Right forelimb (tissue), 1 donor: ENCODE measurements at places on chromosomes 5 and 9.
A peak's percentile ranks its signal among the peaks of the same experiment; 100 is the strongest.

- no peak for DNase-seq
These were observed 32.8 kb upstream of the PUM3 start for GRCh38 chr9:2876726-2877125.

GRCh38 chr9:116387934-116388698 lies 234.5 kb downstream of the PAPPA start:
- DNase-seq, result no peak

DNA sequence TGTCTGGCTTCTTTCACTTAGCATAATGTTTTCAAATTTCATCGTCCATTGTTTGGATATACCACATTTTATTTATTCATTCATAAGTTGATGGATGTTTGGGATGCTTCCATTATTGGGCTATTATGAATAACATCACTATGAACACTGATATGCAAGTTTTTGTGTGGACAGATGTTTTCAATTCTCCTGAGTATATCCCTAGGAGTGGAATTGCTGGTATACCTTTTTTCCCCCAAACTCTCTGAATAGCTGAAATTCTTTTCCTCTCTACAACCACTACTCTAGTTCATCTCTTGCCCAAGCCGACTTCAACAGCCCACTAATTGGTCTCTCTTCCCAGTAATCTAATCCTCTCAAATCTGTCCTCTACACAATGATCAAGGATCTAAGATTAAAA lies 4.7 kb upstream of the ZFR start:
- no peak for DNase-seq

DNA sequence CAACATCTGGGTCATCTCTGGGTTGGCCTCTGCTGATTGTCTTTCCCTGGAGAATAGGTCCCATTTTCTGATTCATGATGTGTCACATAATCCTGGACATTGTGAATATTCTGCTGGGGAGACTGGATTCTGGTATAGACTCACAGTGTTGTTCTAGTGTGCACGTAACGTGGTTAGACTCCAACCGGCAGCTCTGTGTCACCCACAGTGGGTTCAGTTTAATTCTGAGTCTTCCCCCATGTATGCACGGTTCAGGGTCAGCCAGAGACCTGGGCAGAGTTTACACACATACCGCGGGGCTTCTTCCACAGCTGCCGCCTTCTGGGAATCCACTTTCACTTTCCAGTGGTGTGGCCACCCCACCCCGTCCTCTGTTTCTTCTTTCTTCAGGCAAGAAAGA lies 38.0 kb upstream of the LRRC14B start:
- no peak for DNase-seq

- no peak for DNase-seq
These were observed 73.5 kb upstream of the COL5A1 start for GRCh38 chr9:134568116-134568515.

- DNase-seq, result no peak
These were observed 20.8 kb upstream of the THG1L start for GRCh38 chr5:157710431-157710830.

GRCh38 chr5:99586878-99587277 lies 658.1 kb upstream of the CHD1 start:
- DNase-seq, result no peak

- no peak for DNase-seq
These were observed 24.0 kb upstream of the KLF9 start for GRCh38 chr9:70438341-70438928.

GRCh38 chr5:53478411-53479044 lies 1.9 kb upstream of the FST start:
- DNase-seq, result peak; percentile 59

GRCh38 chr9:112532427-112532826 lies 45.8 kb downstream of the KIAA1958 start:
- no peak for DNase-seq

GRCh38 chr5:65734921-65735320 lies 12.9 kb downstream of the NLN start:
- no peak for DNase-seq

DNA sequence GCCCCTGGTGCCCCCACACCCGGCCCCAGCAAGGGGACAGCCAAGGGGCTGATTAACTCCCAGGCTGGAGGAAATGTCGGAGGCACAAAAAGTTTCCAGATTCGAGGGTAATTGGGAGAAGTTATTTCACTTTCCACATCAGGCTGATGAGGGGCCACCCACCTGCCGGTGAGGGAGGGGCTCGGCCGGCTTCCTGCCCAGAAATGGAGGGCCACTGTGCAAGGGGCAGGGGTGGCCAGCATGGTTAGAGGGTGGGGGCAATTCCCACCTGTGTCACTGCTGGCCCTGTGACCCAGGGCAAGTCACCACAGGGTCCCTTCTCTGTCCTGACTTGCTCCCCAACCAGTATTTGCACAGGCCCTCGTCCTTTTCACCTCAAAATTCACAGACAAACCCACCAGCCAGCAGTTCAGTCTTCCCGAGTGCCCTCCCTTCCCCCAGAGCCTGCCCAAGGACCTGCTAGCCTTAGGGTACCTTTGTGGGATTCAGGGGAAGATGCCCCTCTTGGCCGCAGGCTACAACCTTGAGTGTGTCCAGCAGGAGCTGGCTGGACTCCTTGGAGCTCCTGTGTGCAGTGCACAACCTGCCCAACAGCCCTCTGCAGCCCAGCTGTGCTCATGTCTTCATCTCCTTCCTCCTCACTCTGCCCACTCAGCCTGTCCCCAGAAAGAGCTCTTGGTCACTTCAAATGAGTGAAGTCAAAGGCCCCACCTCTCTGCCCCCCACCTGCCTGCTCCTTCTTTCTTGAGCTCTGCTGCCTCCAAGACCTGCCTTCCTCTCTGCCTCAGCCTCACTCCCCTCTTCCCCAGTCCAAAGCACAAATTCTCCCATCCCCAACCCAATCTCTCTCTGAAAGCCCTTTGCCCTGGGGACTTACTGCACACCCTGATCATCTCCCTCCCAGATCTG lies 130.5 kb downstream of the BARX1 start:
- no peak for DNase-seq
